RCC 7860 (cell line): ENCODE measurements at places on chromosomes 1 and 21.

- no peak for DNase-seq
Observed at GRCh38 chr1:206686478-206687249, 2.0 kb downstream of the MAPKAPK2 start.

- DNase-seq: peak; percentile 71
Observed at GRCh38 chr1:31479811-31480210, 66.8 kb downstream of the SERINC2 start.

GRCh38 chr1:22643381-22643780 is at the start of gene C1QC:
TSS of gene C1QC (plus strand) at chr1:22643633. CDS start at chr1:22644024, 391 bp downstream.
- no peak for DNase-seq

DNA sequence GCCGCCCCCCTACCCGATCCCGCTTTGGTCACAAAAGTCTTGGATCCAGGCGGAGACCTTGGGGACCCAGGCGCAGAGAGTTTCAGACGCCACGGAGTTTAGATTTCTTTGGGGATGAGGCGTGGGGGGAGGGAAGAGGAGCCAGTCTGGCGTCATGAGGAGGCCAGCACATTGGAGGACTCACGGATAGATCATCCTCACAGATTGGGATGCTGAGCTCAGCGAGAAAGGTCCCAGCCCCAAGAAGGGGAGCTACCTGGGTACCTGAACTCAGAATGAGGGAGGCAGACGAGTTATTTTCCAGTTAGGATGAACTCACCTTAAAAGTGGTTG is 393 bp downstream of the ELAPOR1 start:
- DNase-seq: no peak

DNA sequence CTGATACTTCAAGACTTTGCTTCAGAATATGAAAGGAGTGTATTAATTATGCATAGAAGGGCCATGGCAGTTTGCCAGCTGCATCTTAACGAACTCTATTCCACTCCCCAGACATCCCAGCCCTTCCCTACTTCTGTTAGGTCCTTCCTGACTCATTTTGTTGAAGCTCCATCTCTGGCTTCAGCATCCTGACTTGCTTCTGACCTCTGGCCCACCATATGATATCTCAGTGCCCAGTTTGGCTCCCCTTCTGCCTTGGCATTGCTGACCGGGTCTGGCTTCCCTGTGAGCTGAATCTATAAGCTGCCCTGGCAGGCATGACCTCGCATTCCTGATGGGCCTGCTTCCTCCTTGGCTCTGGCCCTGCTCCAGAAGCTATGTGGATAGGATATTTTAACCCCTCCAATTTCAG is 27.6 kb upstream of the ARHGAP29 start:
- DNase-seq: peak; percentile 60

- no peak for DNase-seq
Observed at GRCh38 chr1:39957299-39958015, 2.5 kb downstream of the MFSD2A start.

- no peak for DNase-seq
Observed at GRCh38 chr1:210626341-210626740, 297.6 kb downstream of the HHAT start.

- no peak for DNase-seq
Observed at GRCh38 chr1:177770096-177770495, 199.8 kb downstream of the SEC16B start.

DNA sequence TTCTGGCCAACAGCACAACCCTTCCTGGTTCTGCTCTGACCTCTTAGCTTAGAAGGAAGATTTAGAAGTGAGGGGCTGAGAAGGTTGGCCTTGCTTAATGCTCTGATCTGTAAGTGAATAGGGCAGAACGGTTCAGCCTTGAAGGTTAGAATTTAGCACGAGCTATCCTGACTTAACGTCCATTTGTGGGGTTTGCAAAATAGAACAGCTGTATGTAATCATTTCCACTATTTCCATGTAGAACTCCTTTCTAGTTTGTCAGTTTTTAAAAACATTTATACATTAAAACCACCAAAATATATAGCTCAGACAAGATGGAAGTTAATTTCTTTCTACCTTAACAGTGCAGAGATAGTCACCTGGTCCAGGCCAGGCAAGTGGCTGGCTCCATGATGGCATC is 89.9 kb downstream of the TBX19 start:
- no peak for DNase-seq

DNA sequence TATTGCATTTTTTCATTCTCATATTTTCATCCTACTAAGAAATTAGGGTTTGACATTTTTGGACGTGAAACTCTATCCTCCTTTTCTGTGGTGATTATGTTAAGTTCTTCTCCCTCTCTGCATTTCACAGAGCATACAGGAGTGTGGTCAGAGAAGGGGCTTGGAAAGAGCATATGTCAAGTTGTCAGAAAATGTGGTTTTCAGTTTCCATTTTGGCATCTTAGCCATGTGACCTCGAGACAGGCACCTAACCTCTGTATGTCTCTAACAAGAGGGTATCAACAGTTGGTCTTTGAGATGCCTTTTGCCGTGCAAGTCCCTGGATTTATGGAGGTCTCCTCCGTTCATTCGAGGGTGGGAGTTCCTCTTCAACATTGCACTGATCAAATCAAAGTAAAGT is 140.7 kb downstream of the CYYR1 start:
- no peak for DNase-seq

DNA sequence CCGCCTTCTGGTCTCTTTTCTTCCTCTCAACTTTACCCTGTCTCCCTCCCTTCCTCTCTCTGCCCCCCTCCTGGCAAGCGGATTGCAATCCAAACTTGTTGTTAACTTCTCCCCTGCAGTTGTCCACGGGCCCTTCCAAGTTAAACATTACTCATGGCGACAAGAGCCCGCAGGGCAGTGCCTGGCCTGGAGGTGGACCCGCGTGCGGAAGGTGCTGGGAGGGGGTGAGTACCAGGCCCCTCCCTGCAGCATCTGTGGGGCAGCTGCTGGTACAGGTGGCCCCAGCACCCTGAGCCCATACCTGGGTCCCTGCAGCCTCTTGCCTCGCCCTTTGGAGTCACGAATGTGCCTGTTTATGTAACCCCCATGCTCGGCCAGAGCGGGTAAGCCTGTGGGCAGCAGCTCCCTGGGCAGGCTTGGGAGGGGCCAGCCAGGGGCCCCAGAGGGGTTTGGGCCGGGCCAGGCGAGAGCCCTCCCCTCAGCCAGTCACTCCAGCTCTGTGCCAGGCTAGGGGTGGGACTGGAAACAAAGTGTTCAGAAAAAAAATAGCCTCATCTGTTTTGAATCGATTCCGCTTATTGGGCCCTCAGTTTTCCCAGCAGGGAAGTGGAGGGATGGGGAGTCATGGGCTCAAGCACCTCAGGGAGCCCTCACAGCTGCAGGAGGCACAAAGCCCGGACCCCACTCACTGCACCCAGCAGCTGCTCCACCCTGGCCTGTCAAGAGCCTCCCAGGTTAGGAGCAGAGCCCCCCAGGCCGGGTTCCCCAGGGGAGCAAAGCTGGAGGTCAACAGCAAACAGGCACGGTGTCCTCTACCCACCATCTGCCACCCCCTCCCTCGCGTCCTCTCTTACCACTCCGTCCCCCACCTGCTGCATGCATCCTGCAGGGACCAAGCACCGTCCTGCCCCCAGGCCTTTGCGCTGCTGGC is 14.0 kb upstream of the FAAP20 start:
- DNase-seq: peak; percentile 66

DNA sequence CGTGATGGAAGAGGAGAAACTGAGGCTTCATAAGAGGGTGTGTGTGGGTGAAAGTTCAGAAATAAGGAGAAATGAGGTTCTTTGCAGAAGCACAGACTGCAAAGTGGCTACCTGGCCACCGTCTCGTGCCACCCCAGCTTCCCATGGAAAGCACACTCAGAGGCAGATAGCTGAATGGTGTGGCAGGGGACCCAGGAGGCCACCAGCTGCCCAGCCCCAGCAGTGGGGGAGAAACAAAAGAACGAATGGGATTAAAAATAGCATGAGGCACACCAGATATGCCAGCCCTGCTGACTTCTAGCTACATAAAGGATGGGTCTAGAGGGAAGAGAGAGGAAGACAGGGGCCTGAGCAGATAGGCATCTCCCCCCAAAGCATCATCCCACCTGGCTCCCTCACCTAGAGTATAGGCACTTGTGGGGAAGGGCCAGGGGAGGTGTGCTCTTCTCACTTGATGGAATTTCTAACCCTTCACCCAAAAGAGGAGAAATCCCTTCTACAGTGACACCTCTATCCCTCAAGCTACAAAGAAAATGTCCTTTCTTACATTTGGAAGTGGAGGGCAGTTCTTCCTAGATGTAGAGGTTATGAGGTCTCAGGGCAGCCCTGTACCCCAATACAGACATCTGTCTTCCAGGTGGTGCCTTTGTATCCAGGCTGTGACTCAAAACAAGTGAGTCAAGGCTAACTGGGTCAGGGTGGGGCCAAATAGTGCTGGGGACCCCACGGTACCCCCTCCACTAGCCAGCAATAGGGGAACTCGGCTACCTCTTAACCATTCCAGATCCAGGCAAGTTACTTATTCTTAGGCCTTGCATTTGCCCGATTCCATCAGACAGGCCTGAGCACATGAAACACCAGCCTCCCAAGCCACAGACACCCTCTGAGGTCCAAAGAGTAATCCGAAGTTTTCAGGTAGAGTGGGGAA is 3.5 kb downstream of the HDGF start:
- no peak for DNase-seq

DNA sequence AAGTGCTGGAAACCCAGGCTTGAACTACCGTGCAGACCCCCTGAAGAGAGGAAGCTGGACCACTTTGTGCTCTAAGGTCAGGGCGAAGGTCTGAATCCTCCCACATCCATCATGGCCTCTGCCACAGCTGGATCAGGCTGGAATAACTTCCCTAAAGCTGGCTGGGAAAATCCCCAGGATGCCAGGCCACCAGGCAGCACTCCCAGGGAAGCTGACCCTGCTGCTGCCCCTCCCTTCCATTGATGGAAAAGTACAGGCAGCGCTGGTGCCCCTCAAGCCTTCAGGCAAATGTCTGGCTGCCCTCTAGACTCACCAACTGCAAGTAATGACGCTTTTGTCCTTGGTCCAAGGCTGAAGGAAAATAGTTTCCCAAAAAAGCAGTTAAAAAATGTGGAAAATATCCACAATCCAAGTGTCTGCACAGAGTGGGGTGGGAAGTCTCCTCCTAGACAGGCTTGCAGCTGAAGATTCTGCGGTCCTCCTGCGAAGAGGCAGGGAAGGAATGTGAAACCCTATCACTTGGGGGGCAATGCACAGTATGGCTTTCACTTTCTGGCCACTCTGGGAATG is 39.9 kb upstream of the TSPAN2 start:
- DNase-seq: no peak

- peak; percentile 28 for DNase-seq
Observed at GRCh38 chr1:66315671-66316070, 218.3 kb upstream of the SGIP1 start.

DNA sequence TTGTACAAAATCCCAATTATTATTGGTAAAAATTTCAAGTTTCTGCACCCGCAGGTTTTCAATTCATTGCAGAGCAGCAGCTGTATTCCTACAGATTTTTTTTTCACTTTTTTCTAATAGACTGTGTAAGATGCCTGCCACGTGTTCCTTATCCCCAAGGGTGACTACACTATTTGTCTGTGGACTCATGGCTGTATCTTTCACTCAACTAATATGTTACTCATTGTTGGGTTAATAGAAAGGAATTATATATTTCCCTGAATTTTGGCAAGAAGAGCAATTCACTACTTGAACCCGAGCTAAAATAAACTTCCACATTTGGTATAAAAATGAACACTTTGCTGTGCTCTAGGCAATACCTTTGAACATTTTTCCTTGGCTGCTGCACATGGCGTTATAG is 158.7 kb downstream of the NCAM2 start:
- no peak for DNase-seq

- no peak for DNase-seq
Observed at GRCh38 chr1:21018673-21019072, 158.0 kb downstream of the EIF4G3 start.

DNA sequence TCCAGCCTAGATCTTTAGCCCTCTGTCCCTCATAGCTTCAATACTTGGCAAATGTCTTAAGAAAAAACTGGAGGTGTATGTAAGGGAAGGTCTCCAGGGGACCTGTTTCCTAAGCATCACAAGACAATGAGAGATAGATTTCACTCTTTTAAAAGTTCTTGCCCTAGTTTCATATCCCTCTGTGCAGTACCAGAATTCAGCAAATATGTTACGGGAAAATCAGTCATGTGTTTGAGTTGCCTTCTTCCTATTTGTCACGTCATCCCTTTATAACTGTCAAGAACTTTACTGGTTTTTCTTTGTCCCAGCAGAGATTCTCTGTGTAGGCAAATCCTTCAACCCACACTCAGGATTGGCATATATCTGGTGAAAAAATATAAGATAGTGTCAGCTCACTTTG is 32.3 kb downstream of the DNASE2B start:
- no peak for DNase-seq

- DNase-seq: no peak
Observed at GRCh38 chr1:32877211-32878110, 6.7 kb upstream of the FNDC5 start.

DNA sequence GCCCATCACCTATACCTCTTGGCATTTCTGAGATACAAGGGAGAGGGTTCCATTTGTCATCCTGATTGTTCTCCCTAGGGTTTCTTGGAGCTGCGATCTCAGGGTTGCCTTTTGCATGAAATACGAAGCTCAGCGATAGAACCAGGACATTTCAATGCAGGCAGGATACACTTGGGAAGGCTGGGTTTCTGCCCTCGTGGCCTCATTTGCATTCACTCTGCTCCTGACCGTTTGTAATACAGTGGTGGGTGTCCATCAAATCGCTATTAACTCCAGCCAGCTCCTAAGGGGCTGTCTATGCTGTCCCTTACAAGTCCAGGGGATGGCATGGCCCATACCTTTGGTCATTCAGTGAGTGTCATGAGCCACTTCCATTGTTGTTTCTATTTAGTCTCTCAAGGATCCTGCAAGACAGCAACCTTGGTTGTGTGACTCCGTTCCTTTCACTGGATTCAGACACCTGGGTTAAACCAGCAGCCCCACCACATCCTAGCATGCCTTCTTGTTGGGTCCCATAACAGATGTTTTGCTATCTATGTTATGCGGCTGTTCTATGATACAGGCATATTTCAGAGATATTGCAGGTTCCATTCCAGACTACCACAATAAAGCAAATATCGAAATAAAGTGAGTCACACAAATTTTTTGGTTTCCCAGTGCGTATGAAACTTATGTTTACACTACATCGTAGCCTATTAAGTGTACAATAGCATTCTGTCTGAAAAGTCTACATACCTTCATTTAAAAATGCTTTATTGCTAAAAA is 18.3 kb downstream of the KAZN start:
- no peak for DNase-seq

- DNase-seq: no peak
Observed at GRCh38 chr1:61518670-61519400, 206.1 kb downstream of the TM2D1 start.

DNA sequence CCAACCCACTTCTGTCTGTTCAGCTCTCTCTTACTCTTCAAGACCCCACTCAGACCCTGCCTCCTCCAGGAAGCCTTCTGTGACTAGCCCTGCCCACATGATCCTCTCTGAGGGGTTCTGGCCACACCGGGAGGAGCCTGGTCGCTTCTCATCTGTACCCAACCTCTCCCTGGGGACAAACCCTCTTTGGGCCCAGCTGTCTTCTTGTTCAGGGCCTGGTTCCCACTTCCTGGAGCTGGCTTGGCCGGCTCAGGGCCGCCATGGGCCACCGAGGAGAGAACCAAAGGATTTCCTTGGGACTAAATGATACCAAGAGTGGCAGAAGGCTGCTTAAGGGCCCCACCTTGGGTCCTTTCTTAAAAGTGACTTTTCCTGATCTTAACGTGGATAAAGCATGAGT is 124.7 kb upstream of the ZBTB40 start:
- DNase-seq: no peak

- no peak for DNase-seq
Observed at GRCh38 chr1:168279253-168279652, 1.4 kb upstream of the TBX19 start.
